ENCODE measurements at places on chromosomes 5 and 9.

DNA sequence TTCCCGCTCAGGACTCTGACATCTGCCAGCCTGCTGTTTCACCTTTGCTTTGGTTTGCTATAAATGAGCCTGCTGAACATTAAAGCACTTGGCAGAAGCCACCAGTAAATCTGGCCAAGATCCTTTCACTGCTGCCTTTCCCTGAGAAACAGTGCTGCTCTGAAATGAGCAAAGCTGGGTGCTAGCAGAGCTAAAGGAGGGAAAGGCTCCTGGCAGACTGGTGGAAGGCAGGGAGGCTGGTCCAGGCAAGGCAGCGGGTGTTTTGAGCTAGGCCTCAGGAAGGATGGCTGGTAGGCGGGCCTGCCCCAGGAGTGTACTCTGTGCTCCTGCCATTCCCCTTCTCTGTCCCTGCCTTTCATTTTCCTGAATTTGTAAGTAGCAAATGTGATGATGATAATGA, 52.5 kb upstream of the PTGS1 start:
- DNase-seq = no peak

DNA sequence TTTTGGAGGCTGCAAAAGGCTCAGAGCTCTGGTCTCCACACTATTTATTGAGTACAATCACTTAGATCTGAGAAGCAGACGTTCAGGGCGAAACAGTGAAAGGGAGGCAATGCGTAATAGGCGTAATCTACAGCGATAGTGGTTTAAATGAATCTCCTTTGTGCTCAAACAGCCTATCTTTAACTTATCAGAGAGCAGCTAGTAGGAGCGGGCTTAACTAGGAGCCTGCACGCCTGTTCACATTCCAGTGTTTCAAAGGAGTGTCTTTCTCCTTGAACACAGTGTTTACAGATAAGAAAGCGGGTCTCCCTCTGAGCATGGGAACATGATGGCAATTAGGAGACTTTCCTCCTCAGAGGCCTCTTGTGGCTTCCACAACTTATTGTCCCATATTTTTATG, 49.4 kb downstream of the AP3B1 start:
- no peak for DNase-seq

DNA sequence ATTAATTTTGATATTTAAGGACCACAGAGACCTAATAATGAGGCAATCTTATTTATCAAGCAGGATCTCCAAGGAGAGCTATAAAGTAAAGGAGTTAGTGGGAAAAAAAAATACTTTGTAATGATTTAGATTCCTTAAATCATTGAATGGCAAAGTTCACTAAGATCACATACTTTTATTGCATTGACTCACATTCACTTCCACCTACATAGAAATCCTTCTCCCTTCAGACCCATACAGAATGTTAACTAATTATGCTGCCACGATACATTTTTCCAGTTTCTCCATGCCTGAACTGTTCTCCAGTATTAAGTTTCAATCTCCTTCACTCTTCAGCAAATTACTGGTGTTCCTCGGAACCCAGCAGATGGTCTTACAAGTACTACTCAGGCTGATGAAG, 388.7 kb downstream of the EFNA5 start:
- no peak for DNase-seq

GRCh38 chr5:158886086-158886485, 213.6 kb downstream of the EBF1 start:
- no peak for DNase-seq

- DNase-seq = peak; percentile 10
These were observed 147.5 kb upstream of the FGF10 start for GRCh38 chr5:44536650-44537260.

DNA sequence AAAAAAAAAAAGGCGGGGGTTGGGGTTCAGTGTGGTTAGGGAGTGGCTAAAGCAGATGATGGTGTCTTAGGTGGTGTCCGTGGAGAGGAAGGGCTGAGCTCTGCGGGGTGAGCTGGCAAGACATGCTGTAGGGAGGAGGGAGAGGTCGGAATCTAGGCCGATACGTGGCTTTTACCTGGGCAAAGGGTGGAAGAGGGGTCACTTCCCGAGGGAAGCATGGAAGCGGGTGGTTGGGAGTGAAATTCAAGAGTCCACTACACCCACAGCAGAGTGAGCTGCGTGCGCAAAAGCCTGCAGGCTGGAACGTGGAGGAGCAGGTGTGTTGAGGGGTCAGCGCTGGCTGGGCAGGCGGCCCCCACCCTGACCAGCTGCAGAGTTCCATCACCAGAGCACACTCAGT, 17.8 kb downstream of the TBC1D9B start:
- no peak for DNase-seq

DNA sequence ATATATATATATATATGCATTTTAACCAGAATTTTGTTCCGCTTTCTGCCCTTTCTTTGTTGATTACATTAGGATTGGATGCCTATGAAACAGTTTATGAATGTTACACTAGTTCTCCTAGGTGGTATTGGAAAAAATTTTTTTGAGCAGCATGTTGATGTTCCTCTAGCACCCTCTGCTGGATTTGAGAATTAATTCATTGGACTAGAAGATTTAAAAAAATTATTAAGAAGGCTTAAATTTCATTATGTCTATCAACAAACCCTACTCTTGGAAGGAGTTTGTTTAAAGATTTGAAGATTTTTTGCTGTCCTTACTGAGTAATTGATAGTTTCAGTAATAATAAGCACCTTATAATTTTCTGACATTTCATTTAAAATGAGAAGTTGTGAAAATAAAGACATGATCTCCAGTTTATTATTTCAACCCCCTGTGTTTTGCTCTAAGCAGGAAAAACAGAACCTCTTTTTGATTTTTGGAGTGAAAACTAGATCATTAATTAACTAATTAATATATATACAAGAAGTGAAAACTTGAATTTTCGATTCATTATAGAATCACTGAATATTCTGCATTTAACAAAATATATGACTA, 89.6 kb downstream of the CCDC171 start:
- DNase-seq = peak; percentile 53

DNA sequence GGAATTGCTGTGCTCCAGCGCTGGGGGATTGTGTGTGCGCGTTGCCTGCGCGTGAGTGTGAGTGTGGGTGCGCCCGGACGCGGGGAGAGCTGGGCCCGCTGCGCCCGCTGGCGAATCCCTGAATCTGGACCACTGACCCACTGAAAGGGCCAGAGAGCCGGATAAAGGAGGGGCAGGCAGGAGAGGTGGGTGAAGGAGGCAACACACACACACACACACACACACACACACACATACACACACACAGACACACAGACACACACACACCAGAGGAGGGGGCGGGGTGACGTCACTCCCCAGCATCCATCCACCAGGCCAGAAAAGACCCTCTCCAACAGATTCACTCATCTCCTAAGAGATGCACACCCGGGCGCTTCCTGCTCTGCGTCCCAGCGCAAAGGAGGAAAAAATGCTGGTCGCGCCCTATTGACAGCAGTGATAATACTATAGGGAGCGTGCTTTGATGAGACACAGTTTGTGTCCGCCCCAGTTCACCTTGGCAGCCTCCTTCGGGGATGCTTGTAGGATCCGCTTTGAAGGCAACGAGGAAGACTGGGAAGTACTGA, 1059.1 kb upstream of the DMAC1 start:
- DNase-seq = no peak

DNA sequence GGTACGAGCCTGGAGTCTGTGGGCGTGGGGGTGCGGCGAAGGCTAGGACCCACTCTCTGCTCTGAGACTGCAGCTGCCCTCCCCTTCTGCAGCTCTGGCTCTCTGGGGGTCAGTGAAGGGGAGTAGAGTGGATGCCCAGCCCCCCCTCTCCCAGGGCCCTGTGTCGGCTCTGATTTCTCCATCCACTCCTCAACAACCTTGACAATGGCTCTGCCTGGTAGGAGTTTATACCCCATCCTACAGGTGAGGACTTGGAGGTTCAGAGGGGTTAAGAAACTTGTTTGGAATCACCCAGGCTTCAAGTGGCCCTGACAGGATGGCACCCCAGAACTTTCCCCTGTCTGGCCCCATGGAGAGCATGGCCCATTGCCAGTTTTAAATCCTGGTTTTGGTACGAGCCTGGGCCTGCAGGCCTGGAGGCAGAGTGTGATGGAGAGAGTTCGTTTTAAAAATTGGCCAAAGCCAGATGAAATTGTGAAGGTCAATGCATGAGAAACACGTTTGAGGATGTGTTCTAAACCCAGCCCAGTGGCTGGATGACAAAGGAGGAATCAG, 22.3 kb downstream of the NCS1 start:
- no peak for DNase-seq

- peak; percentile 94 for DNase-seq
These were observed 133.4 kb downstream of the SLC12A2 start for GRCh38 chr5:128216860-128217531.

- DNase-seq = no peak
These were observed 96.5 kb upstream of the RPS23 start for GRCh38 chr5:82374637-82375036.

GRCh38 chr9:36665921-36666431, 93.3 kb downstream of the MELK start:
- DNase-seq = peak; percentile 6

DNA sequence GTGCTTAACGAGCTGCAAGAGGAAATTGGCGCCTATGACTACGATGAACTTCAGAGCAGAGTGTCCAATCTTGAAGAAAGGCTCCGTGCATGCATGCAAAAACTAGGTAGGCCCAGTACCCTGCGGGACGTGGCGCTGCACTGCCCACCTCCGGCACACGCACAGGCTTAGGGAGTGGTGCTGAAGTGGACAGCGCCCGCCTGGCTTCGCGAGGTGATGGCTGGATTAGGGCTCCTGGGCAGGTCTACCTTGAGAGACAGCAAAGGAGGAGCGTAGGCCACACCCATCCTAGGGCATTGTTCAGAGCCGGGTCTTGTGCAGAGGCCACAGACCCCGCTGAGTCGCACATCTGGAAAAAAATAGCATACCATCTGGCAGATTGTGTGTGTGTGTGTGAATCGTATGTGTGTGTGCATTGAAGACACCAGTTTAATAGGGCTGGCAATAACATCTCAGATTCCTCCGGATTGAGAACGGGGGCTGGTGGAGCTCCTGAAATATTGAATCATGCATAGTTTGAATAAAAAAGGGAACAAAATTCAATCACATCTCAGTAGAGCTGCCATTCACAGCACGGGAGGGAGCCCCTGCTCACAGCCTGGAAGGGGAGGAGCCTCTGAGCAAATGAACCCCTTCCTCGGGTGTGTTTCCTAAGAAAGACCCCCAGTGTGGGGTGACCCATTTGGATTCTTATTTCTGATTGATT, 11.1 kb downstream of the OLFM1 start:
- no peak for DNase-seq

DNA sequence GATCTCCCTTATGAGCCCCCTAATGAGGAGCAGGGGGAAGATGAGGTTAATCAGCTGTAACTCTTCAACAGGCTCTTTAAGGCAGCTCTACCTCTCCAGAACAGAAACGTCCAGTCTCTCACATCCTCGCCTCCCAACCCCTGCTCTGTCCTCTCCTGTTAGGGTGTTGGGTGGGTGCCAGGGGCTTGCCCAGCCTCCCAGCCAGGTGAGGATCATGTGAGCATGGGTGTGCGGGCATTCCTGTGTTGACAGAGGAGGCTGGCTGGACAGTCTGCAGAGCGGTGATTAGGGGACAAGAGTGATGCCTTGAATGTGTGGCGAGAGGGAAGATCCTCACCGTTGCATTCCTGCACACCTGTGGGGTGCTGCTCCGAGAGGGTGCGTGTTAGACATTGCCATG, 51.7 kb downstream of the CCDC180 start:
- DNase-seq = no peak

DNA sequence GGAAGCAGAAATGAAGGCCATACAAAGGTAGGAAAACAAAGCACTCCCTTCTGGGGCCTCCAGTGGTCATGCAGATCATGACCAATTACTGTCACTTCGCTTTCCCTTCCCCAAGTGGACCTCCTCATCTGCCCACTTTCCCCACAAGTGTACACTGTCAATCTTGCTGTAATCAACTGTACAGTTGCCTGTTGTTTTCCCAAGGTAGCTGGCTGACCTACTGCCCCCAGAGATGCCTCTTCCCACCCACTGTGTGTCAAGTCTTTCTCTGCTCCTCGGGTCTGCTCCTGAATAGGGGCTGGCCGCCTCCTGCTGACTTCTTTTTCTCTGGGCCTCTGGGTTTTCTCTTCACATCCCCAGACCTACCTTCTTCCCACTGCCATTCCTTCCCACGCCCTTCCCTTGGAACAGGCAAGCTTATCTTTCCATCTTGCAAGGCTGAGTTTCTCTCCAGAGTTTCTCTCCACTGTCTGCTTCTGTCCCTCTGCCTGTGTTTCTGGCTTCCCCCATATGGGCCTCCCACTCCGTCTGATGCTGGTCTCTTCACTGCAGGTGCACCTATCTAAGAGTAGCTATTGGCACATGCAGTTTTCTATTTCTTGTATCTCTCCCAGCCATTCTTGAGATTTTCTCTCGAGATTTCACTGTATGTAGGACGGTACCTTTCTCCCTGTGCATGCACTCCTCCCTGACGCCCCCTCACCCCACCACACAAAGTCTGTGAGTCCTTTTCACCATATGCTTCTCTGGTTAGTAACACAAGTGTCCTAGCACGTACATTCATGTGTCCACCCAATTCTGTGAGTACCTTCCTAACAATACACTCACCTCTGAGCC, 2.4 kb downstream of the ELL2 start:
- DNase-seq = peak; percentile 56

GRCh38 chr9:33852216-33852826, 35.4 kb downstream of the UBE2R2 start:
- peak; percentile 48 for DNase-seq

DNA sequence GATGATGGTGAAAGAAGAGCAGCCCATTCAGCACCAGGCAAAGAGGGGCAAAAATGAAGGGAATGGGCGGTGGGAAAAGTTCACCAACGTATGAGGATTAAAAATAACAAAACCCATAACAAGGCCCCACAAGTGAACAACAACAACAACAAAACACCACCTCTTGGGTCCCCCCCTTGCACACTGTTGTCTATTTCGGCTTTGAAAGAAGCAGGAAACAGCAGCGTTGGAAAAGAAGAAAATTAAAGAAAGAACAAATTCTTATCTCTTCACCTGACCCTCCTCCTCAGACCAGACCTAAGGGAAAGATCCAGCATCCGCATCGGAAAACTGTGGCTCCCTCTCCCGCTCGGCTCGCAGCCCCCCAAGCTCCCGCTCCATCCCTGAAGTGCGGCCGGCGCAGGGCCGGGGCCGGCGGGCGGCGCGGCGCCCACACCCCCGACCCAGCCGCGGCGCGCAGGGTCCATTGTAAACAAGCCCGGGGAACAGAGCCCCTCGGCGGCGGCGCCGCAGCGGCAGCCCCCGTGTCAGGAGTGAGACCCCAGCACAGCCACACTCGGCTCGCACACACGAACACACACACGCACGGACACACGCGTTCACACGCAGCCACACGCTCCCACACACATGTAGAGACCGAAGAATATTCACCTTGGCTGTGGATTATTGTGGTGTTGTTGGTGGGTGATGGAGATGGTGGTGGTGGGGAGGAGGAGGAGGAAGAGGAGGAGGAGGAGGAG, 535 bp downstream of the RFX3 start:
- no peak for DNase-seq

DNA sequence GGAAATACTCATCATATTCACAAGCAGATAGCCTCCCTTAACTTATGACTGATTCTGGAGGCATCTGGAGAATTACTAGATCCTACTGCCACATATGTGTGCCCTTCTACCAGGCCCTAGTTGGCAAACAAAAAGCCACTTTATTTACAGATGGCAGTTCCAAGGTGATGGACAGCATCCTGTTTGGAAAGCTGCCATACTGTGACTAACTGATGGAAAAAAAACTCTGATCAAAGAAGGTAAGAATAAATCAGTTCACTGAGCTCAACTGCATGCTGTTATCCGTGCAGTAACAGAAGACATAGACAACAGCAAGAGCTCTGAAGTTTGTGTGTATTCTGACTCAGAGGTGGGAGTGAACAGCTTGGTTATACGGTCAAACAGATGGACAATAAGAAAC, 279.8 kb upstream of the POU5F2 start:
- DNase-seq = peak; percentile 77

- no peak for DNase-seq
These were observed 275.0 kb upstream of the MVB12B start for GRCh38 chr9:126051446-126052130.

Data from LHCN-M2 (cell line).